ENCODE measurements at places on chromosomes 4 and X.
A peak's percentile ranks its signal among the peaks of the same experiment; 100 is the strongest.

GRCh38 chr4:188270273-188271069, 131.2 kb downstream of the TRIML1 start:
- no peak for DNase-seq

DNA sequence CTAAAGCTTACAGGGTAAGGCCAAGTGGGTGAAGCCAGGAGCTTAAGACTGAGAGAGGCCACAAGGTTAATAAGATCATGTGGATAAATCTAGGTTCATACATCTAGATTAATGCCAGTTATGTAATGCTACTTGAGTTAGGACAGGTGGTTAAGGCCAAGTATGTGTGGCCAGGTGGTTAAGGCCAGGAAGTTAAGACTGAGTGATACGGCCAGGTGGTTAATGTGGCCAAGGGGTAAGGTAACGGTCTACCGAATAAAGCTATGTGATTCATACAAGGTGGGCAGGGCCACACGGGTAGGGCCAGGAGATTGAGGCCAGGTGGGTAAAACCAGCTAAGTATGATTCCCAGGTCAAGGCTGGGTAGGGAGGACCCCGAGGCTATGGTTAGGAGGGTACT, 223.0 kb downstream of the TACR3 start:
- no peak for DNase-seq

- DNase-seq = no peak
Measured at GRCh38 chr4:8552024-8552423, 28.2 kb upstream of the GPR78 start.

DNA sequence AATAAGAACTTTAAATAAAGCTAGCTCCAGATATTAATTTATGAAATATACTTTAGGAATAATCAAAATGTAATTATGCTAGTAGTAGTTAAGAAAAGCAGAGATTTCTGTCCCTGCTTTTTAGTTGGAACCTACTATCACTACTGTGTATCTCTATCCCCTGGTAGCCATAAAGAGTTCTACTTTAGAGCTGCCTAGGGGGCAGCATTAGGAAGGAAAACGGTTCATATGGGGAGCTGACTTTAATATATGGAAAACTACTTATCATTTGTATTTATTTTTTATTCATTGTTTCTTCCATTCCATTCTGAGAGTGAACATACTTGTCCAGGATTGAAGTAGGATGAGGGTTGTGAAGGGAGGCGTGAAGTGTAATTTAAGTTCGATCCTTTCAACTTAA, 40.9 kb downstream of the CPEB2 start:
- DNase-seq = peak; percentile 5

DNA sequence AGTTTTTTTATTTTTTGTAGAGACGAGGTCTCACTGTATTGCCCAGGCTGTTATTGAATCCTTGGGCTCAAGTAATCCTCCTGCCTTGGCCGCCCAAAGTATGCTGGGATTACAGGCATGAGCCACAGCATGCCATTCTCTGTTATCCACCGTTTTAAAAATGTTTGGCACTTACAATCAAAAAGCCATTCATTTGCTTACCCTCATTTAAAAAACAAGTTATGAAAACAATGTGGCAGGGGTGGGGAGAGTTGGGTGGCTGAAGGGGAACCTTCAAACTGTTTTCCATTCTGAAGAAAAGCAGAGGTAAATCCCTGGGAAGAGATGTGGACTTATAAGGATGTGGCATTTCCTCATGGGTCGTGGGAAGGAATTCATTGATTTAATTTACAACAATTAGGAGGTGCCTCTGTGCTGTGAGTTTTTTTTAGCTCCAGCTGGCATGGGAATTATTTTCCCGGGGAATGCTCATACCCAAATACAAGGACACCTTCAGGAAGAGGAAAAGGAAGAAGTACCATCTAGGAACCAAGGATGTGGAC, 103.5 kb downstream of the MID1 start:
- DNase-seq = no peak

GRCh38 chrX:120253784-120254183, 3.2 kb downstream of the ZBTB33 start:
- DNase-seq = no peak

- no peak for DNase-seq
Measured at GRCh38 chr4:125992891-125993290, 678.1 kb downstream of the FAT4 start.
